ENCODE measurements at places on chromosomes 12 and 14.

- DNase-seq, result peak; percentile 9
Observed at GRCh38 chr14:40847480-40847879, 759.2 kb upstream of the LRFN5 start.

- DNase-seq, result no peak
Observed at GRCh38 chr12:121295746-121296617, 527 bp downstream of the CAMKK2 start.

- no peak for DNase-seq
Observed at GRCh38 chr14:86203843-86204242, 673.9 kb downstream of the FLRT2 start.

DNA sequence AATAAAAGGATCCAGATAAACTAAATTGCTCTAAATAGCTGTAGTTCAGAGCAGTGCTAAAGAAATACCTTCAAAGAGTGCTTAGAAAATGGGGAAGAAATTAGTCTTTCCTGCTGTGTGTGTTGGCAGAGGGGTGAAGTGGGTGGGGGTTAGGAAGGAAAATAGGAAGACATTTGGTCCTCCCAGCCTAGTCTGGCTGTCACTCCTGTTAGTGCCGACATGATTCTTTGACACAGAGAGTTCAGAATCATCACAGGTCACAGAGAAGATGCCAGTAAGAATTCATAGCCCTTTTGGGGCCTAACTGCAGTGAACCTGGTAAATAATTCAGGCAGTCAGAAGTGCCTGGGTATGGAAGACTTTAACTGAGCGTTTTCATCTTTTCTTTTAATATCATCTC, 74.8 kb downstream of the FLRT2 start:
- no peak for DNase-seq

- no peak for DNase-seq
Observed at GRCh38 chr14:52267501-52268278, at the start of gene PTGDR. PTGDR (plus strand) TSS chr14:52267698; CDS start chr14:52267815, 117 bp downstream.

- no peak for DNase-seq
Observed at GRCh38 chr12:109864916-109865315, 15.4 kb downstream of the GLTP start.

DNA sequence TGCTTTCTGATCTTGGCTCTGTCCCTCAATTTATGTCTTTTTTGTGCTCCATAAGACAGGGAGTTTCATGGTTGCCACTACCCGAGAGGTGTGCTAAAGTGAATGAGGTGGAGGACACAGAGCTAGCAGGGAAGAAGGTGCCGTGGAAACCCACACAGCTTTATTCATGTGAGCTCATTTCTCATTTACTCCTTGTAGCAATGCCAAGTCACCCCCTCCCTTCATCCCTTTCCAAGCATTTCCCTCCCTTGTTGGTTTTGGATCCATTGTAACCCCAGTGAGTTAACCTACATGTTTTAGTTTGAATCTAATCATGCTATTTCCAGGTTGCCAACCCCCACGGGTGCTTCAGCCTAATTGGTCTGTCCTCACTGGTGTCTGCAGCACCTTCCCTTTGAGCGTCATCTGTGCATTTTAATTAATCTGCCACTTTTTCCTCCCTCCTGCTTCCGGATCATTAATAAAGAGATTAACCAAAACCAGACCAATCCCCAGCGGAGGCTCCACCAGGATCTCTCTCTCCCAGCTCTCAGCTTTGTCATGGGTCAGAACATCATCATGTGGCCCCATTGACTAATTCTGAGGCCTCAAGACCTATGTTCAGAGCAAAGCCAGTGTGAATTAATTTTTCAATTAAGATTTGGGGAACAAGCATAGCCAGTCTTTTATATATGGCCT, 56.2 kb downstream of the NTF3 start:
- no peak for DNase-seq

- DNase-seq, result no peak
Observed at GRCh38 chr12:82366197-82366596, 7.9 kb downstream of the METTL25 start.

DNA sequence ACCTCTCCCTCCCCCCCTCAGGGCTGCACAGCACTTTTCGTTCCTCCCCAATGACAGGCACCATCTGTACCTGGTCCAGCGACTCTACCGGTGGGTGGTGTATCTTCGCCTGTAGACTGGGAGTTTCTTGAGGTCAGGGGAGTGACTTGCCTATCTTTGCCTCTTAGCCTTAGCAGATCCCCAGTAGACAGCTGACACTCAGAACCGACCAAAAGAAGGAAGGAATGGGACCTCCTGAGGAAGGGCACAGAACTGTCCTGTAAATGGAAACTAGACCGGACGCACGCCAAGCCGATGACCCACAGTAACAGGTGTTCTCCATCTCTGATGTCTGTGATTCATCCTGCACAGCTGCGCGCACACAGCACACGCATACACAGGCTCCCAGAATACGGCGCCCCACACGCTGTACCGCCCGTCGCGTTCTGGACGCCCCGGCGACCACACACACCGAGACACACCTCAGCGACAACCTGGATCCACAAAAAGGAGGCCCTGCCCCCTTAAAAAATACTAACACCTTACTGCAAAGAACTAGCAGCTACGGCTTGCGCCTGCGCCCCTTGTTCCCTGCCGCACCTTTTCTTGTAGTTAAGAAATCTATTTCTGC, 673 bp upstream of the TTC9 start:
- DNase-seq, result no peak

DNA sequence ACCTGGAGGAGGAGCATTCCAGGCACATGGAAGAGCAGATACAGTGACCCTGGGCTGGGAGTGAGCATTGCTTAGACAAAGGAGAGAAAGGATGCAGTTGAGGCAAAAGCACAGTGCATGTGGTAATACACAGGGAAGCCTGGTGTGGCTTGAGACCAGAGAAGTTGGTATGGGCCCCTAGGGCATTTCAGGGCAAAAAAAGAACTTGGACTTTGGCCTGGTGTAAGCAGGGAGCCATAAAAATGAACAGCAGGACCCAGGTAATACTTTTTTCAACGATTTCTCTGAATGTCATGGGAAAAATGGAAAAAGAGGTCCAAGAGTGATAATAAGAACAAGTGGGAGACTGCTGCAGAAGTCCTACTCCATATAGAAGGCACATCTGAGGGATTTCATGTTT, 163.9 kb downstream of the ASCL4 start:
- DNase-seq, result no peak

- no peak for DNase-seq
Observed at GRCh38 chr14:65827520-65827919, 415.0 kb downstream of the FUT8 start.

DNA sequence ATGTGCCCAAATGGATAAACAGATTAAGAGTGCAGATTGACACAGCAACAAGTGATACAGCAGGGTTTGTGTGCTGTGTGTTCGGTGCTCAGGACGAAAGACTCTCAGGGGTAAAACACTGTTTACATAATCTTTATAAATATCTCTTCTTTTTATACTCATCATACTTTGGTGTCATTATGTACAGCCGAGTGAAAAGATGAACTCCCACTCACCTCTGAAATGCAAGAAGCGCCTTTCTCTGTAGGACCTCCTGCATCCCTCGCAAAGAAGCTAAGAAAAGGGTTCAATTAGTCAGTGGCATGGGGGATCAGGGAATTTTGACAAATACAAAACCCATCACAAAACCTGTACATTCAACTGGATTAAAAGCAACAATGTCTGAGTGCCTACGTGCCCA, 163.6 kb downstream of the TTC7B start:
- DNase-seq, result no peak

GRCh38 chr14:51939755-51940301, 49.5 kb upstream of the RTRAF start:
- no peak for DNase-seq

- no peak for DNase-seq
Observed at GRCh38 chr14:66295386-66295785, 190.8 kb upstream of the CCDC196 start.

- no peak for DNase-seq
Observed at GRCh38 chr12:115450017-115450416, 766.0 kb upstream of the TBX3 start.

DNA sequence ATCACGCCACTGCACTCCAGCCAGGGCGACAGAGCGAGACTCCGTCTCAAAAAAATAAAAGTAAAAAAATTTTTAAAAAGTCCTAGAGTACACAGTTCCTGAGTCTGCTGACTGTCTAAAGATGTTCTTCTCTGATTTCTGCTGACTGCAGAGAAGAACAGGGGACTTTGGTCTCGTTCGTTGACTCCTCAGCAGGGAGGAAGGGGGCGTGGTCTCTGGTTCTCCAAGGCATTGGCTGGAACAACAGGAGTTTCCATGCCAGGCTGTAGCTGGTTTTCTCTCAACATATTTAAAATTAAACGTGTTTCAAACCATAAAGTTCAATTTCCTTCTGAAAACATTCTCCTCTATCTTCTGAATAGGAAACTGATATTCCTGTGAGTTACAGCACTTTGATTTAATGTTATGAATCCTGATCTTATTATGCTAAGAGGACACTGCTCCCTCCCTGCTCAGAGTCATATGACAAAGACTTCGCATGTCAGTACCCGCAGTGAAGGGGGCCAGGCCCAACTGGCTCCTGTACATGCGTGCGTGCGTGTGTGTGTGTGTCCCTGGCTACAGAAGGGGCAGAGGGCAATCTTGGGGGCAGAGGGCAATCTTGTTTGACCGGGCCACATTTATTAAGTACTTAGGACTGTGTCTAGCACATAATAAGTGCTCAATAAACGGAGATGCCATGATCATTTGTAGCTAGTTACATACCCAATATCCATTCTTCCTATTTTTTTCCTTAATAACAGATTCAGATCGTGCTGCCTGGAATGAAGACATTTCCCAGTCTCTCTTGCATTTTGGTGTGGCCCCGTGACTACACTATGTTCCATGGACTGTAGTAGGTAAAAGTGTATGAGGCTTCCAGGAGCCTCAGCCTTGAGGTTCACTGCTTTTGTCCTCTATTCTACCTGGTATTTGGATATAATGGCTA, 16.5 kb upstream of the HNF1A start:
- DNase-seq, result no peak

DNA sequence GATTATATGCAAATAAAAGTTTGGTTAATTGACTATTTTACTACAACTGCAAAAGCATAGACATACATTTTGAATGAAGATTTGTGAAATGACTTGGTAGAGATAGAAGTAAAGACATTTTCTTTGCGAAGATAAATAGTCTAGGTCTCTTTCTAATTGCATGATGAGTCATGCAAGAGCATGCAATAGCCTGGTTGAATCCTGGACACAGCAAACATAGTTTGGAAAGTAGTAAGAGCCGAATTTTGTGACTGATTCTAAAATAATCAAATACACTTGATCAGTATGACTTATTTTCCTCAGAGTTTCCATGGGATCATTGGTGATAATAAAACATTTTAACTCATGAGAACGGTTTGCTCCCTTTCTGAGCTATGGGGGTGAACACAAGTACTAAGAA, 27.7 kb upstream of the CAND1 start:
- no peak for DNase-seq

DNA sequence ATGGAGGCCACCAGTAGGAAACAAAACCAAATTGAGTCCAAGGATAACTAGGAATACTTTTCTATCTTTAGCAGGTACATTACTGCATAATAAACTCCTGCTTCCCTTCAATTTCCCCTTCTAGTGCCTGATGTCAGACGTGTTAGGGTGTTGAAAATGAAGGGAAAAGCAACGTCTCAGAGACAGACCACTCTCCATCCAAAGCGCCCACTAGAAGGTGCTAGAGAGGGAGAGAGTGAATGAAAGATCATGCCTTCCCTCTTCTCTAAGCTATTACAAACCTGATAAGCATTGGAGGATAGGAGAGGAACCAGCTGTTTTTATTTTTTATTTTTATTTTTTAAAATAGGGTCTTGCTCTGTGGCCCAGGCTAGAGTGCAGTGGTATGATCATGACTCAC, 64.1 kb downstream of the ZNF641 start:
- peak; percentile 44 for DNase-seq

- no peak for DNase-seq
Observed at GRCh38 chr12:114701104-114701414, 17.1 kb upstream of the TBX3 start.

DNA sequence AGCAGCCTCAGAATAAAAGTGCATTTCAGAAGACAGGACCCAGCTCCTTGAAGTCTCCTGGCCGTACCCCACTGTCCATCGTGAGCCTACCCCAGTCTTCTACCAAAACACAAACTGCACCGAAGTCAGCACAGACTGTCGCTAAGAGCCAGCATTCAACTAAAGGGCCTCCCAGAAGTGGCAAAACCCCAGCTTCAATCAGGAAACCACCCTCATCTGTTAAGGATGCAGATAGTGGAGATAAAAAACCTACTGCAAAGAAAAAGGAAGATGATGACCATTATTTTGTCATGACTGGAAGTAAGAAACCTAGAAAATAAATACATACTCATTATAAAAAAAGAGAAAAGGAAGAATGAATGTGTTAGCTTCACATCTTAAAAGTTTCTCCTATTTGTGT, 51.1 kb downstream of the GAS2L3 start:
- DNase-seq, result no peak

- peak; percentile 16 for DNase-seq
Observed at GRCh38 chr12:127237151-127237550, 1029.8 kb upstream of the TMEM132C start.

GRCh38 chr14:85479306-85479705, 50.6 kb upstream of the FLRT2 start:
- DNase-seq, result no peak

DNA sequence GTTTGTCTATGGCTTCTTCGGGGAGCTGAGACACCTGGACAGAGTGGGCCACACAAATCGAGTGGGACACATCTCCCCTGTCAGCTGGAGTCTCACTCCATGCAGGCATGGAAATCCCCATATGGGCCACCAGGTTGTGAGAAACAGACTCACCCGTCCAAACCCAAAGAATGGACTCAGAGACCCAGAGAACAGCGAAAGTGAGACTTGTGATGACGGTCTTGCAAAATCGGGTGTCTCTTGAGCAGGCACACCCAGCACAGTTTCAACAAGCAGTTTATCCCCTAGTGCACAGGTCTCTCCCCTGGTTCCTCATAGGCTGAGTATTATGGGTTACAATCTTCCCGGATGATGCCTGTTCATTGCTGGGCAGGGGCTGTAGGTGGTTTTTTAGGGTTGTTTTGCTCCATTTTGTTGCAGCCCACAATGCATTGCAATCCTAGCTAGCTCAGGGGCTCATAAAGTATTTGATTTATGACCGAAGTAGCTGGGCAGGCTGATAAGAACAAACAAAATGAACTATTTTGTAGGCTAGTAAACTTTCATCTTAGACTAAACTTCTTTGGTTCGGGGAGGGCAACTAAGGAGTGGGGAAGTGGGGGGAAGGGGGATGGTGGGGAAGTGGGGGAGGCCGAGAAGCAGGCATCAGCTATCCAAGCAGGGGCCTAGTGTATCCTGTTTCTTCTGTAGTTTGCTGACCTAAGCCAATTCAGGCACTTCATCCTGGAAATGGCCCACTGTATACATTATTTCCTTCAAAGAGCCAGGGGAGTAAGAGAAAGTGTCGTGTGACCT, 45.3 kb downstream of the IQSEC3 start:
- DNase-seq, result no peak

DNA sequence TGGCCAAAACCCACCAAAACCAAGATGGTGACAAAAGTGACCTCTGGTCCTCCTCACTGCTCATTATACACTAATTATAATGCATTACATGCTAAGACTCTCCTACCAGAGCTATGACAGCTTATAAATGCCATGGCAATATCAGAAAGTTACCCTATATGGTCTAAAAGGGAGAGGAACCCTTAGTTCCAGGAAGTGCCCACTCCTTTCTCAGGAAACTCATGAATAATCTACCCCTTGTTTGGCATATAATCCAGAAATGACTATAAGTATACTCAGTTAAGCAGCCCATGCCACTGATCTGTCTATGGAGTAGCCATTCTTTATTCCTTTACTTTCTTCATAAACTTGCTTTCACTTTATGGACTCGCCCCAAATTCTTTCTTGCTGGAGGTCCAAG, 43.0 kb upstream of the FUT8 start:
- no peak for DNase-seq
